ENCODE measurements at places on chromosomes 5 and 9.

DNA sequence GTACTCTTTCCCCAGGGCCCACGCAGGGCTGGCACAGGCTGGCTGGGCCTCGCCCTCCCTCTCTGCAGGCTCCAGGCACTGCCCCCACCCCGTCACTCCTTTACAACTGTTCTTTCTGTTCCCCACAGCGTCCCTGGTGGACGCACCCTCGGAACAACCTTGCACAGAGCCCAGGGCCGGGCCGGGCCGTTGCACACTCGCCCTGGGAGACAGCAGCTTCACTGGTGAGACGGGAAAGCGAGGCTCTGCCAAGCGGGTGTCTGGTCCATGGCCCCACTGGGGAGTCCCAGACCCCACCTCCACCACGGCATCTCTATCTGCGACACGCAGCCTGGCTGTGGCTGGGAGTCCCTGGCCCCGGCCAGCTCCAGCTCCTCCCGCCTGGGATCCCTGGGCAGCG is 18.4 kb upstream of the QSOX2 start:
- no peak for DNase-seq

DNA sequence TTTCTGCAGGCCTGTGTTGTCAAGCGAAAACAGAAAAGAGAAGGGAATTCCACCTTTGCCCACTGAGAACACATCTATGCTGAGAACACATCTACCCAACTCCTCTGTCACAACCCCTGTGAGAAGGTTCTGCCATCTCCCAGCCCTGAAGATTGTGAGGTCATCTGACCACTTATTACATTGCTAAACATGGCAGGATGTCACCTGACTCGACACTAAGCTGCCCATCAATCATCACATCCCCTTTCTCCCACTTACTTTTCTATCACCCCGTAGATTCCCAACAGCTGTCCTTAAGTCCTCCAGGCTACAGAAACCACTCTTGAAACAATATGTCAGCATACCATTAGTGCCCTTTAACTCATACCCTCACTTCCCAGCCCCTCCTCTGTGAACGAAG is 64.2 kb upstream of the PRSS3 start:
- no peak for DNase-seq

DNA sequence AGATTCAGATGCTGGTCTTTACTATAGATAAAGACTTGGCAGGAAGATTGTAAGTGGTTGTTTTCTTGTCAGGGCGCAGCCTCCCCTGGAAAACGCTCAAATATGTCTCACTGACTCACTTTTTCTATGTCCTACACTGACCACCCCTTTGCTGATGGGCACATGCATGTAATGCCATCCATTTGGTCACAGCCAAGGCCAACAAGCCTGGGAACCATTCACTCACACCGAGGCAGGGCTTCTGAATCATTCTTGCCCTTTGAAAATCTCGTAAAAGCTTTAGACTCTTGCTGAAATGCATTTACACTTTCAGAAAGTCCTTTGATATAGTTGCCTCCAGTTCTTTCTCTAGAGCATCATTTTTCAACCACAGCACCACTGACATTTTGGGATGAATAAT is 249.4 kb downstream of the ACTL7B start:
- DNase-seq: no peak

DNA sequence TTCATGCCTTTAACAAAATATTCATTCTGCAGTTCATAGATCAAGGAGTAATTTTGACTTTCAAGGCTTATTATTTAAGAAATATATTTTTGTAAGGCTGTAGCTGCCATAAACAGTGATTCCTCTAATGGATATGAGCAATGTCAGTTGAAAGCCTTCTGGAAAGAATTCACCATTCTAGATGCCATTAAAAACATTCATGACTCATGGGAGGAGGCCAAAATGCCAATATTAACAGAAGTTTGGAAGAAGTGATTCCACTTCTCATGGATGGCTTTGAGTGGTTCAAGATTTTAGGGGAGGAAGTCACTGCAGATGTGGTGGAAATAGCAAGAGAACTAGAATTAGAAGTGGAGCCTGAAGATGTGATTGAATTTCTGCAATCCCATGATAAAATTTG is 229.1 kb downstream of the DEPDC1B start:
- no peak for DNase-seq

GRCh38 chr9:107172979-107173347 is 110.1 kb upstream of the RAD23B start:
- no peak for DNase-seq

DNA sequence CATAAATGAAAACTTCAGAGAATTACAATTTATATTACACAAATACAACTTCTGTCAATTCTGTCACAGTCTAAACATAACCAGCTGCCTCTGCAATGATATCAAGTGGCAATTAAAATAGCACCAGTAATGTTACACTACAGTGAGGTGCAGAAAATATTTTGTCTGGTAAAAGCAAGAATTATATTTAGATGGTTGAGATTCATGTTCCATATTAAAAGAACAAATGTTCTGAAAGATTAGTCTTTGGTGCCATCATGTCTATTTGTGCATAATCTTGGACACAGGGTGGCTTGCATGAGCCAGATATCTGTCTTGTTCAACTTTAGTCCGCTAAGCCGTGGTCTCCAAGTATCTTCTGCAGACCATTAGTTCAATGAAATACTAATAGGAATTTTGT is 29.0 kb upstream of the PRR16 start:
- DNase-seq: no peak

- DNase-seq: no peak
Measured at GRCh38 chr5:74042959-74043358, 417.0 kb downstream of the ARHGEF28 start.

DNA sequence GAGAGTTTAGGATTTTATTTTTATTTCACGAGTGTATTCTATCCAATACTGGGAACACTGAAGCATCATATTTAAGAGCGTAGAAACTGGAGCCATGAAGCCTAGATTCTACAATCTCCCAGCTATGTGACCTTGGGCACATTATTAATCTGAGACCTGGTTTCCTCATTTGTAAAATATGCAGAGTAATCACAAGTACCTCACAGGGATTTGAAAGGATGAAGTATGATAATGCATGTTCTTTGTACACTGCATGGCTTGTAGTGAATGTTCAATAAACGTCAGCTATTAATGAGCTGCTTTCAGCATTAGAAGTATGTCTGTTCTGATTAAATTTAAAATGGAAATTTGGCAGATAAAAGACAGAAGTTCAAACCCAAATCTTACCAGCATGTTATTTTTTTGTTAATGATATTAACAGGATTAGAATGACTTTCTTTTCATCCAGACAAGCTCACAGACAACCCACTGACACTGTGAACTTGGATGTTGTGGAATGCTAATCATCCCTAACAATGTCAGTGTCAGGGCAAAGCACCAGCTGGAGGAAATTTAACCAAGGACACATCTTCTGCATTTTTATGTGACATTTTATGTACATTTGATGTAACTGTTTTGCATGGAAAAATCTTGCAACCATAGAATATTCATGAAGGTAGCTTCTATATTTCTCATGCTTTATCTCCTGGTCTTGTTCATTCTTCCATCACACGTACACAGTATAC is 27.1 kb upstream of the CTXN3 start:
- DNase-seq: no peak

All from activated naive CD4-positive, alpha-beta T cell treated with anti-CD3 and anti-CD28 coated beads for 36 hours (primary cell).